ENCODE measurements at places on chromosomes 1 and 21.

- DNase-seq, result no peak
Observed at GRCh38 chr1:68285046-68285445, 52.7 kb upstream of the WLS start.

GRCh38 chr1:221289103-221289502 lies 409.9 kb downstream of the HLX start:
- no peak for DNase-seq

GRCh38 chr1:155989242-155990004 lies 11.1 kb upstream of the ARHGEF2 start:
- DNase-seq, result peak; percentile 82

DNA sequence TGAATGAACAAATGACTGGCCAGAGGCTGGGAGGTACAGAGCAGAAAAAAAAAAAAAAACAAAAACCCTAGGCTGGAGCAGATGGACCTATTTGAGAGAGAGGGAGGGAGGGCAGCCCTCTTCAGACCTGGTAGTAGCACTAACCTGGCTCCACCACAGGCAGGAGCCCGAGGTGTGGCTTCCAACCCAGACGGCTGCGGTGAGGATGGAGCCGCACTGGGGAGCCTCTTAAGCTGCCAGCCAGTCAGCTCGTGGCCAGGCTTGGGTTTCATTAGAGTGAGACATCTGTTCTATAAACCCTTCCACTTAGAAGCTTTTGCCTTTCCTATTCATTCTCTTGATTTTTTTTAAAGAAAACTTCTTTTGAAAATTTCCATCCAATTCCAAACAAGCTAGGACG lies 16.8 kb downstream of the LGR6 start:
- DNase-seq, result no peak

DNA sequence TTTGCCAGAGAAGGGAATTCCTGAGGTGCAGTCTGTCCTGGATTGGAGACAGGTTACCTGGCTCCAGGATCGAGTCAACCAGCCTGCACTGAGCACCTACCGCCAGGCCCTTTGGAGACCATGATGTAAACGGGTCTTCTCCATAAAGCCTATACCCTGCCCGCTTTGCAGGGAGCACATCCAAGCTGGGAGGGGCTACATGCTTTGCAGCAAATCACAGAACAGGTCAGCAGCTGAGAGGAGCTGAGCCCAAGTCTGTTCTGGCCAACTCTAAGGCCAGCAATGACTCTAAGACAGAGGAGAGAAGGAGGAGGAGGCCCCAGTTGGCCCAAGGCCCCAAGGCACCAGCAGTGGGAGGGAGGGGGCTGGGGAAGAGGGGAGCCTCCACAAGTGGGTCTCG lies 15.5 kb upstream of the RSPO1 start:
- DNase-seq, result no peak

DNA sequence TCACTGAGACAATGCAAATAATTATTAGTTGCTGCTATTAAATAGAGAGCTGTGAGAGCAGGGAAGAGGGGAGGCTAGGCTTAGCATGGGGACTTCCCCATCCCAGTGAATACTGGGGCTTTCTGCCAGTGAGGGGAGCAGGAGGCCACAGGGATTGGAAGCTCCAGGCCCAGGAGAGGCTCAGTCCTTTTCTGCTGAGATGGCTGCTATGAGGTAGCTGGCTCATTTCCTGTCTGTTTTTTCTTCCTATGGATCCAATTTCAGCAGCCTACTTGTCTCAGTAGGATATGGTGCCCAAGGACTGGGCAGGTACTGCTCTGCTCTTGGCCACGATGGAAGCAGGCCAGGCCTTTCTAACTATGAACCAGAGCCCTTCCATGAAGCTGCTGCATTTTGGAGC lies 10.0 kb downstream of the STMN1 start:
- no peak for DNase-seq

- DNase-seq, result no peak
Observed at GRCh38 chr1:59509341-59509875, 212.5 kb downstream of the FGGY start.

- no peak for DNase-seq
Observed at GRCh38 chr1:201334325-201335173, 42.9 kb downstream of the TNNT2 start.

DNA sequence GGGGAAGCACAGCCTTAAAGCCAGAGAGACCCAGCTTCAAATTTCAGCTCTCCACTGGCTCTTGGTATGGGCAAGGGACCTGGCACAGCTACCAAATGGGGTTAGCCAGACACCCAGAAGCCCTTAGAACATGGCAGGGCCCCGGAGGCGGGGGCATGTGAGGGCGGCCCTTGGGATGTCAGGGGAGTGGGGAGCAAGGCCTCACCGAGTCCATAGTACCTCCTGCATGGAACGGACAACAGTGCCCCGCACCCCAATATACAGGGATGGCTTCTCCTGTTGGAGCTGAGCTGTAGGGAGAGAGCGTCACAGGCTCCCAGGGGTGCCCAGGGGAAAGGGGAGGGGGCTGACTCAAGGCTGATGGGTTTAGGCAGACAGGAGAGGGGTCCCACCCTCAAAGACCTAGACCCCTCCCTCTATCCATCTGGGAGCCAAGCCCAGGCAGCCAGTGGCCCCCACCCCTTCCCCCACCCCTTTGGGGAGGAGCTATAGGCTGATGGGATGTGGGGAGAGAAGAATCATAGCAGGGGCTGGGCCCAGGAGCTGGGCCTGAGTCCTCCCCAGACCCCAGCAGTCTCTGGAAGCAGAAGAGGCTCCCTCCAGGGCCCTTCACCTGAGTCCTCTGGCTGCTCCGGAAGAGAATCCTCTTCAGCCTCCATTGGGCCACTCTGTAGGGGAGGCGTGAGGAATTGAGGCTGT lies 16.5 kb downstream of the SPOCD1 start:
- DNase-seq, result no peak
